CD4-positive, alpha-beta T cell treated with Interleukin-6 at 100 ng/mL for 8 hours (primary cell): ENCODE measurements at places on chromosomes 3 and 15.

DNA sequence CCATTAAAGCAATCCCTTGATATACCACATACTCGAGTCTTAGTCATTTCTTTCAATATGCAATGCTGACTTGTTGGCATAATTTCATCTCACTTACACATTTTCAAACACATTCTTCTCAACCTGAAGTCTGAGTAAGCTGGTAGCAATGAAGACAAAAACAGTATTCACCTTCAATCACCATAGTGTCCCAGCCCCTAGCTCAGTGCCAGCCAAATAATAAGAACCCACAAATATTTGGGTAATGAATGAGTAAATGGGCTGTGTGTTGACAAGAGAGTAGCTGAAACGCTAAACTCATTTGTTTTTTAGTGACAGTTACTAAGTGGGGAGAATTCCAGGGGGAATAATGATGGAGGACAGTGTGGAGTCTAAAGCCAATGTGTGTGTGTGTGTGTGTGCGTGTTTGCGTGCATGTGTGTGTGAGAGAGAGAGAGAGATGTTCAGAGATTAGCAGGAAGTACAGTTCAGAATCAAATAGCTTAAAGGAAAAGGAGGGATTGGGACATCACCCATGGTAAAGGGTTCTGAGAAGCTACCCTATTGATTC, 165.7 kb downstream of the GAP43 start:
- no peak for DNase-seq

GRCh38 chr3:23170291-23170690, 32.8 kb upstream of the UBE2E2 start:
- DNase-seq = no peak

DNA sequence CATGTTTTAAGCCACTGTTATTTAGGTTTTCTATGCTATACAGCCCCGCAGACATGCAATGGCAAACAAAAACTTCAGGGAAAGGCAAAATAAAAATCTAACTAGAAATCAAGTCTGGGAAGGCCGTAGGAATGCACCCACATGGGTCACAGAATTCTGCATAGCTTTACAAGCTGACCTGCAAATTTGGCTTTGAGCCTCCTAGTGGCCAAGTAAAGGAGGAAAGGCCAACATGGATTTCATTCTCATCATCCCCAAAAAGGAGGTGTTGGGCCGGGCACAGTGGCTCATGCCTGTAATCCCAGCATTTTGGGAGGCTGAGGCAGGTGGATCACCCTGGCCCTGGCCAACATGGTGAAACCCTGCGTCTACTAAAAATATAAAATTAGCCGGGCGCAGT, 124.3 kb downstream of the FBLN2 start:
- DNase-seq = no peak

DNA sequence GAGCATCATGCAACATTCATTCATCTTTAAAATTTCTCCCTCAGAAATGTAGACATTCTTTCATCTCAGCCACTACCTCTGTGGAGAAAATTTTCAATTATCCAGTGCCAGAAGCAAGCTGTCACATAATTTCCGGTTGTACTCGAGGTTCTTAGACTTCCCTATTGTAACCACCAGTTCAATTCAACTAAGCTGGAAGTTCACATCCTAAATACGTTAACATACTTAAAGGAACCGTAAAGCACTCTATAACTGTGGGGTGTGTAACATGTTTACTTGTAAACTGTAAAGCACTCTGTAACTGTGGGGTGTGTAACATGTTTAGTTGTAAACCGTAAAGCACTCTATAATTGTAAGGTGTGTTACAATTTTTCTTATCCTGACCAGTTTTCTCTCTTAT, 150.3 kb downstream of the PLCL2 start:
- DNase-seq = no peak

DNA sequence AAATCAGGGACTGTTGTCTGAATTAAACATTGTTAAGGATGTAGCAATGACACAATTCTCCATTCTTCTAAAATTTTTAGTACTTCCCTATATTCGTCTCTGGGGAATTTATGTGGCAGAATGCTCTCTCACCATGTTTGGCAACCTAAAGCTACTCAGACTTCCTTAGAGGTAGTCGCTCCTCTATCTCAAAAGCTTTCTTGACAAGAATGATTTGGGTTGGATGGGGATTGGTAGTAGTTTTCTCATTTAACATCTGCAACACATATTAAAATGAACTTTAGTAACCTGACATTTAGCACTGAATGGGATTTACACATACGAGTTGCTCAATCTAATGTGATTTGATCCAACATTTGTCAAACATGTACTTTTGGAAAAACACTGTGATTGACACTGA, 233.3 kb downstream of the RBMS3 start:
- DNase-seq = no peak

DNA sequence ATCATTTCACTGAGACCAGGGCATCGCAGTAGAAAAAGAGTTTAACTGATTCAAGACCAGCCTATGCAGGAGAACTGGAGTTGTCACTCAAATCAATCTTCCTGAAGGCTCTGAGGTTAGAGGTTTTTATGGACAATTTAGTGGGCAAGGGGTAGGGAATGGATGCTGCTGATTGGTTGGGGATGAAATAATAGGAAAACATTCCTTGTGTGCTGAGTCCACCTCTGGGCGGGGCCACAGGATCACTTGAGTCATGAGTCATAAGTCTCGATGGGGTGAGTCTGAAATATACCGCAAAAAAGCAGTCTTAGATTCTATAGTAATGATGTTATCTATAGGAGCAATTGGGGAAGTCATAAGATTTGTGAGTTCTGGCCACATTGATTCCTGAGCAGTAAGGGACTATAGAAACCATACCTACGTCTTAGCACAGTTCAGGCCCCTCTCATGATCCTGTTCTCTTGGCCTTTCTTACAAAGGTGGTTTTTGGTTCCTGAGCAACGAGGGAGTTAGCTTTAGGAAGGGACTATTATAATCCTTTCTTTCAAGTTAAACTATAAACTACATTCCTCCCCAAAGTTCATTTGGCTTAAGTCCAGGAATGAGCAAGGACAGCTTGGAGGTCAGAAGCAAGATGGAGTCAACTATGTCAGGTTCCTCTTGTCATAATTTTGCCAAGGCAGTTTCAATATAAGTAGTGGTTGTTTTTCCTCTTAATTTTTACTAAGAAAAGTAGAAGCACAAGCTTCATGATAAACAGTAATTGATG, 2.7 kb upstream of the OPA1 start:
- DNase-seq = no peak
